Upper lobe of left lung (tissue), 6 donors: ENCODE measurements at places on chromosomes 4 and X. TPM values are rescaled to one million over a fixed set of nuclear protein-coding genes. Genes with fewer than 3 reads are reported as not detected.

GRCh38 chr4:26130841-26131432 lies 189.9 kb upstream of the RBPJ start:
- no peak for DNase-seq

DNA sequence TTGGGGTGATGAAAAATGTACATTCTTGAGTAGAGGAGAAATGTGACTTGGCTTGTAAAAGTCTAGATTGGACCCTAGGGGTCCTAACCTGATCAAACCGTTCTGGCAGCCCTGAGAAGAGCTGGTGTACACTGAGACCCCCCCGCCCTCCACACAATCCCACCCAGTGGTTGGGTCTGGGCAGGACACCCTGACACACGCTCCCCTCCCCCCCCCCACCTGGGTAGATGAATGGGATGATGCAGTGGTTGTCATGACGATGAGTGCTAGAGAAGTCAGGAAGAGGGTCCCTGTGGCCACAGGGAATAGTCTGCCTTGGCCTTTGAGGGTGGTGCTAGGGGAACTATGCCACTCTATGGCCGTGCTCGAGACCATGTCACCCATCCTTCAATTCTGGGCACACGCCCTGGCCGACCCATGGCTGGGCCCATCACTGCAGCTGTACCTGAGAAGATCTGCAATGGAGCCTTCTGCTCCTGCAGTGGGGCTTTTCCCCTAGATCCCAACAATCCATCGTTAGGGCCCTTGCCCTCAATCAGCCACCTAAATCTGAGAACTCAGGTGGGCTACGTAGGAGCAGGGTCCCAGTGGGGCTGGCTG lies 4.4 kb downstream of the CDK16 start:
- DNase-seq = no peak

GRCh38 chr4:173405840-173406606 lies 7.1 kb upstream of the SCRG1 start:
- DNase-seq = no peak

GRCh38 chrX:40748977-40749376 lies 13.6 kb upstream of the MED14 start:
- DNase-seq = no peak

GRCh38 chr4:159290321-159291030 lies 187.6 kb downstream of the RAPGEF2 start:
- DNase-seq = no peak

- DNase-seq = no peak
These were observed 27.6 kb downstream of the CTBP1 start for GRCh38 chr4:1221155-1221870.

- DNase-seq = no peak
These were observed 53.3 kb downstream of the NFKB1 start for GRCh38 chr4:102554482-102554881.

GRCh38 chrX:133444952-133445831 lies 29.9 kb upstream of the GPC4 start:
- no peak for DNase-seq

DNA sequence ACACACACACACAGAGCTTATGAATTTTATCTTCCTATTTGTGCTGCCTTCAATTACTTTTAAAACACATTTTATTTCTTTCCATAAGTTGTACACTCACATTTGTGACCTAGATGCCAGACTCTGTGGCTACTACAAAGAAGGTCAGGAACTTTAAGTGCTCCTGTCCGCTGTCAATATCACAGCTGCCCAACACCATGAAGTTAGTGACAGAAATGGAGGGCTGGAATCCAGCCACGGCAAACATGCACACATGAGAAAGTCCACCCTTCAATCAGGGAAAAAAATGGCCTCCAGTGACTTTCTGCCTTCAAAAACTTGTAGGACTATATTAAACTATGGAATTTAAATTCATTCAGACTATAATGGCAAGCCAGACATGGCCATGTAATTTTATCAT lies 334.4 kb upstream of the FSTL5 start:
- DNase-seq = no peak

DNA sequence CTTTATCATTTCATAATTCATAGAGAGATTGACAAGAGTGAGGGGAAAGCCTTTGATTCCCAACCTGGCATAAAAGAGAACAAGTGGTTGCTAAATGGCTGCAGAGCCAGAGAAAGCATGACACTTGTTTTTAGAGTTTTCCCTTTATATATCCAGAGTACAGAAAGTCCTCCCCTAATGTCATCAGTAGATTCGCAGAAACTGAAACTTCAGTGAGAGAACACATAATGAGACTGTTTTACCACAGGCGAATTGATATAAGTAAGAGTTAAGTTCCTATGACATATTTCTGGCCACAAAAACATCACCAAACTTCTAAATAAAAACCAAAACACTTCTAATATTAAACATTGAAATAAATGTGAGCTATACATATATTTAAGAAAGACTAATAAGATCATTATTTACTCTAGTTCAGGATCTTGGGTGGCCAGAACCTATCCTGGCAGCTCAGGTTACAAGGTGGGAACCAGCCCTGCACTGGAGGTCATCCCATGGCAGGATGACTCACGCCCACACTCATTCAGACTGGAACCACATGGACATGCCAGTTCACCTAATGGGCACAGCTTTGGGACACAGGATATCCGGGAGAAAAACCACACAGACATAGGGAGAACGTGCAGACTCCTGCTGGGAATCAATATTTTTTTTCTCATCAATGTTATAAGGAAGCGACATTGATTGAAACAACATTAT lies 35.5 kb downstream of the NWD2 start:
- no peak for DNase-seq

DNA sequence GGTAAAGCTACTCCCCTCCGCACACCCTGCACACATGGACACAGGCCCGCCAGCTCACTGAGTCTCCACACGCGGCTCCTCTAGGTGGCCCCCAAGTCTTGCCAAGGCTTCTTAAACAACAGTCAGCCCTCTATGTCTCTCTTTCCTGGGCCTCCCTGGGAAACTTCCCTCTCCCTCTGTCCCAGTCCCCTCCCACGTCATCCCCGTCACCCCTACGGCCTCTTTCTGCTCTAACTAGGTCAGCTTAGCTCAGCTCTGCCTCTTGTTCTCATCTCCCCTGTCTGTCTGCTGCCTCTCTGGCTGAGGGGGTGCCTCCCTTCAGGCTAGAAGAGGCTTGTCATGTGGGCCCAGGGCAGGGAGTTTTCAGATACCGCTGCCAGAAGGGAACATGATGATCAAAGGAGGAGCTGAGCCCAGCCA lies 38.8 kb downstream of the SEPTIN6 start:
- no peak for DNase-seq

DNA sequence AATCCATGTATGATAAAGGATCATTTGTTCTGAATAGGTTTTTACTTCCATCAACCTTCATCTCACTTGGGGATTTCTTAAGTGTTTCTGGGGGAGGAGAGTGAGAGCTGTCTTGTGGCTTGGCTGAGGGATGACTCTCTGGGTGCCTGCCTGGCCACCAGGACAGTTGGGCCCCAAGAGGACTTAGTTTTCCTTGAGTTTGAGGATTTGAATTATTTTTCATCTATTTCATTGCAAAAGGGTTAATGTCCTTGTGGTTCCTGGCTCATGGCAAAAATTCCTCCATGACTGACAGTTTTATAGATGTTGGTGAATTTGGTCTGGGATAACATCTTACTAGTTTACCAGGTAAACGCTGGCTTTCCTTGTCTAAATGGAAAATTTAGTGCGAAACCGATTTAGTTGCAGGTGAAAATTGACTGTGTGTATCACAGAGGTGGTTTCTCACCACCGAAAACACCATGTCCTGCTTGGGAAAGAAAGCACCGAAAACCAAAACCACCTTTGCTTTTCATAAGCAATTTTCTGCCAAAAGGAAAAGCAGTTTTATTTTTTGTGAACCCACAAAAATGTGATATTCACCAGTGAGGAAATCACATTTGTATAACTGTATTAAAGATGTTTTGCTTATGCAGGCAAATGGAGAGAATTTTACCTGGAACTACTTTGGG lies 331.3 kb upstream of the SFRP2 start:
- no peak for DNase-seq

Gene RHOXF2
- not detected for total RNA-seq

Gene MRFAP1
- 256 TPM for total RNA-seq

Gene ADAM29
- not detected for total RNA-seq

Gene SLBP
- total RNA-seq = 51.1 TPM

Gene TRMT10A
- total RNA-seq = 5.6 TPM
